Motor neuron (in vitro differentiated cells): ENCODE measurements at places on chromosomes 7 and 10.

DNA sequence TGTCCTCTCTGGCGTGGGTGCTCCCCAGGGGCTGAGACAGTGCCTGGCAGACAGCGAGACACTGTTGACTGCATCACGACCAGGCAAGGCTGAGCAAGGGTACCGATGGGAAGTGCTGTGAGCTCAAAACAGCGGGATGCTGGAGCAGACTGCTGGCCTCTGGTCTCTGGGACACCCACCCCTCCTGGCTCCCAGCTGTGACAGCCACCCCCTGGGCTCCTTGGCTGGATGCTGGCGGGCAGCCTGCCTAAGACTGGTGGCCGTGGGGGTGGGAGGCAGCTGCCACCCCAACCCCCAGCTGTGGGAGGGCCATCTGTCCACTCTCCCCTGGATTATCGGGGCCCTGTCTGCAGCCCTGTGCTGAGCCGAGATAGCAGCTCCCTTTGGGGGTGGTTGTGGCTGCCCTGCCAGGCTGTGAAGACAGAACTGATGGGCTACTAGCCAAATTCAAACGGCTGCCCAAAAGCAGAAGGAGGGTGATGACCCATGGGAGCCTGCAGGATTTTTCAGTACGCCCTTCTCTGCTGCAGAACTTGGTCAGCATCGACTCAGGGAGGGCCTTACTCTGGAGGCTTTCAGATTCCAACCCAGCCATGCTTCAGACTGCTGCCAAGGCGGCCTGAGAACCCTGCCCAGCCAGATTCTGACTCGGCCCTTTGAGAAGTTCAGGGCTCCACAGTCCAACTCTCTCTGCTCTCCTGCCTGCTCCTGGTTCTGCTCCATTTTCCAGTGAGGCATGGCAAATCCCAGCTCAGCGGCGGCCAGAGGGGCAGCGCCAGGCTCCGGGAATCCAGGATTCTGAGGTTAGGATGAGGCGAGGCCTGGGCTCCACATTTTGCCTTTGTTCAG is 125.3 kb downstream of the NEURL1 start:
- no peak for ATAC-seq

- ATAC-seq, result peak; percentile 71
Observed at GRCh38 chr10:62095181-62096122, 173.2 kb downstream of the RTKN2 start.

GRCh38 chr10:121990015-121990677 is 1.2 kb downstream of the TACC2 start:
- ATAC-seq, result no peak

GRCh38 chr10:100182281-100182680 is 3.5 kb downstream of the ERLIN1 start:
- ATAC-seq, result no peak

DNA sequence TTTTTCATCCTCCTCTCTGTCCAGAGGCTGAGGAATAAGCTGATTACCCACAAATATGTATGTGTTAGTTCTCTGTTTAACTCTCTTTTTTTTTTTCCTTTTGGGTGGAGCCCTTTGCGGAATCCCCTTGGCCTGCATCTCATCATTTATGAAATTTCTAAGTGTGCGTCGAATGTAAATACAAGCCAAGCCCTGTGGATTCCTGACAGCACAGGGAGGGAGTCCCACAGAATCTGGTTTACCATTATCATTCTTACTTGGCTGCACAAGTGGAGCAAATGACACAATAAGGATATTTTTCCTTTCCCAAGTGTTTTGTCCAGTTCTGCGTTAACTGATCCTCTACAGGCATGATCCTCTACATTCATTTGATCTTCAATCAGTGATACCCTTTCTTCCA is 11.4 kb downstream of the STK31 start:
- ATAC-seq, result peak; percentile 93

DNA sequence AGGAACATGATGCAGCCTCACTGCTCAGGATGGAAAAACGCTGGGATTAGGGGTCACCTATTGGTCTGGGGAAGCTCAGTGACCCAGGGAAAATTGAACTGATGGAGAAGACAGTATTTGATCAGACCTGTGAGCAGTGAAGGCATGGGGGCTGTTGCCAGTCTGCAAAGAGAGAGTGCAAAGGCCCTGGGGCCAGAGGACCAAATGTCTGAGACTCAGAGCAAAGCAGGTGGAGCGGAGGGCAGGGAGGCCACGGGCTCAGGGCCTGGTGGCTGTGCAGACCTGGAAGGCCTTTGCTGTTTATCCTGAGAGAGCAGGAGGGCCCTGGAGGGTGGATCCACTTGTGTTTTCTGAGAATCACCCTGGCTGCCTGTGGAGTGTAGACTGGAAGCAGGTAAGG is 67.1 kb downstream of the INPP5A start:
- no peak for ATAC-seq
